Kidney epithelial cell (primary cell): ENCODE measurements at places on chromosomes 2 and 18.

DNA sequence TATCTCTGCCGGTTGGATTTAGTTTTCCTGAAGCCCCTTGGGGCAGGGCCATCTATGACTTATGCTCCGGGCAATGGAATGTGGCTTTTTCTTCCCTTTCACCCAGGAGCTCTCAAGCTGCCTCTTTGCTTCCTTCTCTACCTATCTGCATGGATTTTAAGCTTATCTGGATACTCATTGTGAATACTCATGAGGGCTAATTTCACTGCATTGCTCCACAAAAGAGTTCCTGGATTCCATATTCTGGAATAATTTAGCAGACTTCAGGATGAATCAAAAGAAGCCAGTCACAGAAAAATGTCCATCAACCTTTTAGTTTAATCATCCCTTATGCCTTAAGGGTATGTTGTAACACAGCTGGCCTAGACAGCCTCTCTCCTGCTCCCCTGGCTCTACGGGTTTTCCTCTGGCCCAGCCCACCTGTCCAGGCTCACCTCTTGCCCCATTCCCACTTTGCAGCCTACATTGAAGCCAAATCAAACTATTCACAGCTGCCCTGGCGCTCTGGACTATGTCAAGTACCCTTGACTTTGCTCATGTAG is 122.8 kb upstream of the RMDN2 start:
- no peak for DNase-seq

GRCh38 chr2:225429717-225430116 is 30.2 kb downstream of the NYAP2 start:
- DNase-seq: peak; percentile 12

DNA sequence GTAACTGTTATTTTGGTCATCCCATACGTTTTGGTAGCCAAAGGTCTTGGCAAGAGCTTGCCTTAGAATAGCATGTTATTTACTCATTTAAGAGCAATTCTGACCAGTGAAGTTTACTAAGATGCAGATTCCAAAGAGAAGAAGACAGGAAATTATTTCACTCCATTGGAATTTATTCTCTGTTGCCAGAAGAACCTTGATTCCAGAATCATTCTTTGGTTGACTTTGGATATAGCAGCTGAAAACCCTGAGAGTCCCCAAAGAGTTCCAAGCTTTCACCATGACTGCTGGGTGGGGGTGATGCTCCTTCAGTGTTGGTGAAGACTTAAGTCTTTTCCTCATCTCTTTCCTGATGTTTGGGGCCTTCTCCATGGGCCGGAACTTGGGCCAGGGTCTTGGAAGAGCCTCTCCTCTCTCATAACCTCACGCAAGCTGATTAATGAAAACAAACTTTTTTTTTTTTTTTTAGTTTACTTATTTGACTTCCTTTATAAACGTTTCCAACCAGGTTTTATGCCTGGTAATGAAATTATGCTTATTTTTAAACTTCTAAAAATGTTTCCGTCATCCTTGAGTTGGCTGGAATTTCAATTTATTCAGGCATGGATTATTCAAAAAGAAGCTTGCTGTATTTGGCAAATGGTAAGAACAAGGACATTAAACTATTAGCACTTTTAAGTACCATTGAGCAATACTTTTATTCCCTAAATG is 192.0 kb downstream of the MTX2 start:
- DNase-seq: no peak

GRCh38 chr18:70423988-70424387 is 135.1 kb downstream of the SOCS6 start:
- no peak for DNase-seq

GRCh38 chr18:76545433-76546087 is 50.5 kb upstream of the ZNF516 start:
- no peak for DNase-seq

GRCh38 chr2:121377646-121378045 is 92.6 kb upstream of the TFCP2L1 start:
- peak; percentile 26 for DNase-seq

- no peak for DNase-seq
Observed at GRCh38 chr2:55567298-55567697, 47.8 kb downstream of the CFAP36 start.

- DNase-seq: peak; percentile 83
Observed at GRCh38 chr2:120791962-120792297, 56.3 kb downstream of the GLI2 start.

GRCh38 chr2:69937968-69938367 is 23.1 kb downstream of the MXD1 start:
- DNase-seq: no peak

- DNase-seq: no peak
Observed at GRCh38 chr2:219633276-219634065, 6.0 kb downstream of the SLC4A3 start.

- no peak for DNase-seq
Observed at GRCh38 chr18:27771571-27771970, 405.4 kb downstream of the CDH2 start.

GRCh38 chr2:71926876-71927756 is 220.5 kb downstream of the CYP26B1 start:
- DNase-seq: no peak

GRCh38 chr2:131093696-131094462 is 619 bp upstream of the FAM168B start:
- DNase-seq: no peak

DNA sequence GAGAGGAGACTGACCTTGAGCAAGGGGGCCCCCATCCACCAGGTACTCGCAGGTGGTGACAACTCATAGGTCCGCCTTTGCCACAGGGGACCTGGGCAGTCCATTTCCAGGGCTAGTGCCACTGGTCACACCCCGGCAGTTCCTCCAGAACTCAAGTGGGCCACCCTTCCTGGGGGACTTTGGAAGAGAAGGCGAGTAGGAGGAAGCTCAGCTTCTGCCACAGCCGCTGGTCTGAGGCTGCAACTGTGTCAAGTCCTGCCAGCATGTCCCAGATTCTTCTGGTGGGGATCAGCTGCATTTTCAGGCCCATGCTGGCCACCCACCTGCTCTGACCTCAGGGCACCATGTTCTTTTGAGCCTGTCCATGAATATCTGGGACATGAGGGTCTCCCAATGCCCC is 423.9 kb upstream of the MYT1L start:
- no peak for DNase-seq

- no peak for DNase-seq
Observed at GRCh38 chr2:172358691-172359556, 68.5 kb upstream of the ITGA6 start.

- no peak for DNase-seq
Observed at GRCh38 chr2:207663870-207664545, 38.8 kb upstream of the METTL21A start.

- DNase-seq: no peak
Observed at GRCh38 chr2:109454765-109455394, 158.9 kb downstream of the SEPTIN10 start.

GRCh38 chr2:66000901-66001300 is 434.0 kb upstream of the MEIS1 start:
- DNase-seq: no peak

DNA sequence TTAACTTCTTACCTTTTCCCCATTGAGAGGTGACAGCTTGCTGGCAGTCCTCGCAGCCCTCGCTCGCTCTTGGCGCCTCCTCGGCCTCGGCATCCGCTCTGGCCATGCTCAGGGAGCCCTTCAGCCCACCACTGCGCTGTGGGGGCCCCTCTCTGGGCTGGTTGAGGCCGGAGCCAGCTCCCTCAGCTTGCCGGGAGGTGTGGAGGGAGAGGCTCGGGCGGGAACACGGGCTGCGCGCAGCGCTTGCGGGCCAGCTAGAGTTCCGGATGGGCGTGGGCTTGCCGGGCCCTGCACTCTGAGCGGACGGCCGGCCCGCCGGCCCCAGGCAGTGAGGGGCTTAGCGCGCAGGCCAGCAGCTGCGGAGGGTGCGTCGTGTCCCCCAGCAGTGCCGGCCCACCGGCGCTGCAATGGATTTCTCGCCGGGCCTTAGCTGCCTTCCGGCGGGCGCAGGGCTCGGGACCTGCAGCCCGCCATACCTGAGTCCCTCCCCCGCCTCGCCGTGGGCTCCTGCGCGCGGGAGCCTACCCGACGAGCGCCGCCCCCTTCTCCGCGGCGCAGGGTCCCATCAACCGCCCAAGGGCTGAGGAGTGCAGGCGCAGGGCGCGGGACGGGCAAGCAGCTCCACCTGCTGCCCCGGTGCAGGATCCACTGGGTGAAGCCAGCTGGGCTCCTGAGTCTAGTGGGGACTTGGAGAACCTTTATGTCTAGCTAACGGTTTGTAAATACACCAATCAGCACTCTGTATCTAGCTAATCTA is 335.0 kb downstream of the CBLN2 start:
- DNase-seq: no peak

DNA sequence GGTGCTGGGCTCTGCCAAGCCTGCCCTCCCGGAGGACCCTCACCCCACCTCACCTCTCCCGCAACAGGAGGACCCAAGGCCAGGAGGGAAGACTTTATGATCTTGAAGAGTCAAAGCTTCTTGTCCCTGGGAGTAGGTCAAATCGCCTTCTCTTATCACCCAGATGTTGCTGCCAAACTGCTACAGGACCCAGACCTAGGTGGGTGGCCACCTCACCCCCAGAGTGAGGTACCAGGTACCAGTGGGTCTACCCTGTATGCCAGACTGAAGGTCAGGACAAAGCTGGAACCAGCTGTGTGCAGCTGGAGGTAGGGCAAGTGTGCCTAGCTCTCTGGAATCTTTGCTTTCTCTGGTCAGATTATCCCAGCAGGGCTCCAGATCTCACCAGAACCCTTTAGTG is 197.2 kb downstream of the ZFP36L2 start:
- DNase-seq: no peak

GRCh38 chr18:9400197-9400596 is 65.6 kb downstream of the TWSG1 start:
- DNase-seq: no peak

DNA sequence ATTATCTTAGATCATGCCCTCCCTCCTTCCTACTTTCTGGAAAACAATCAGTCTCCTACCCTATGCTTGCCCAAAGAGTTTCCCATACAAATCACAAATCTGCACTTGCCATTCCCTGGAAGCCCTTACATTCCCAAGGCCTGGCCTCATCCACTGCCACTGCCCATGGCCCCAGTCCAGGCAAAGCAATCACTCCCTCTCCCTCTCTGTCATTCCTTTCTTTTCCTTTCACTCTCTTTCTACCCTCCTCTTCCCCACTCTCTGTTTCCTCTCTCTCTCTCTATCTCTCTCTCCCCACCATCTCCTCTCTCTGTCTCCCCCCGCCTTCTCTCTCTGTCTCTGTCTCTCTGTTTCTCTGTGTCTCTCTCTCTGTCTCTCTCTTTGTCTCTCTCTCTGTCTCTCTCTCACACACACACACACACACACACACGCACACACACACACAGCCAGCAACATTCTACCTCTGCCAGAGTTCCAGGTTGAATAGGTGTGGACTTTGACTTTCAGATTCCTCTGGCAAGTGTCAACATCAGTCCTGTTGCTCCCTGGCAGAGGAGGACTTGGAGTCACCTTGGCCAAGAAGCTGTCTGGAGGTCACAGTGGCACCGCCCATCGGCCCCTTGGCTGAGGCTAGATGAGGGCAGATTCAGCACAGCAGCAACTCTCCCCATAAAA is 43.7 kb upstream of the NAT8 start:
- no peak for DNase-seq

DNA sequence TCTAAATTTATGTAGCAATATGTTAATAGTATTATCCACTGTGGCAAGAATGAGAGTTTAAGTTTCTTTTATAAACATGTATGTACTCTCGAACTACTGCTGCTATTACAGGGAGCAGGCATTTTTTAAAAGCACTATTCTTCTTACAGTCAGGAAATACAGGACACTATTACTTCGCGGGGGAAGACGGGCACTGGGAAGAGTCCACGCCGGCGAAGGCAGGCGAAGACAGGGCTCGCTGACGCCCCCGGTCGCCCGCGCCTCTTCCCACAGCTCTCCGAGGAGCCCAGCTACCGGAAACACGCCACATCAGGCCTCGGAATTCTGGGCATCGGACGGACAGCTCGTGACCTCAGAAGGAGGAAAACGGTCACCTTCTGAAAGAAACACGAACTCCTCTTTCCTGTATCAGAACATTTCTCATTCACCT is 90.2 kb downstream of the FAM161A start:
- peak; percentile 60 for DNase-seq

DNA sequence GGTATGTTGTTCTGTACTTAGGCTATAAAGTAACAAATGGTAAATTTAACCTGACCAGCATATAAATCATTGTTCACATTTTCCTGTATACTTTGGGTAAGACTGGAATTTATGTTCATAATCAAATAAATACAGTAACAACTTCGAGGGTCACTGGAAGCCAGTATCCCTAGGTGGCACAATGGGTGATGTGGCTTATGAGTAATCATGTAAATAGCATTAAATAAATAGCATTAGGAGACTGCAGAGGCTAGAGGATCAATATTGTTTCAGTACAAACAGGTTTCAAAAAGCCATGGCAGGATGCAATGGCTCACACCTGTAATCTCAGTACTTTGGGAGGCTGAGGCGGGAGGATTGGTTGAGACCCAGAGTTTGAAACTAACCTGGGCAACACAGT is 690.6 kb downstream of the SLC4A3 start:
- DNase-seq: no peak

GRCh38 chr2:151260573-151261230 is 961 bp downstream of the RBM43 start:
- DNase-seq: no peak

GRCh38 chr2:164722616-164723338 is 101.5 kb upstream of the GRB14 start:
- no peak for DNase-seq

GRCh38 chr2:54897420-54898310 is 152.6 kb downstream of the RTN4 start:
- DNase-seq: no peak

DNA sequence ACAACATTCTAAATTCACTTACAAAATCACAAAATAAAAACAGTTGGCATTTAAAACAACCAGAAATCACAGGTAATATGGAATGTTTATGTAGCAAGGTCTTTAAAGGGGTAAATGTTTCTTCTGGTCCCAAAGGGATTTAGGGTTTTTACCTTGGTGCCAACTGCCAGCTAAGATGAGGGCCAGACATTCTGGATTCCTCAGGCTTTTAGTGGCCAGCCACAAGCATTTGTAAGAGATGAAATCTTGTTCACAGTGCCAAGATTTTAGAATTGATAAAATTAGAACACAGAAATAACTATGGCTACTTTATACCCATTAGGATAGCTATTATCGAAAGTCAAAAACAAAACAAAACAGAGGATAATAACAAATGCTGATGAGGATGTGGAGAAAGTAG is 60.4 kb upstream of the CDKL4 start:
- DNase-seq: no peak

- peak; percentile 32 for DNase-seq
Observed at GRCh38 chr18:59070181-59070912, 69.3 kb upstream of the SEC11C start.

DNA sequence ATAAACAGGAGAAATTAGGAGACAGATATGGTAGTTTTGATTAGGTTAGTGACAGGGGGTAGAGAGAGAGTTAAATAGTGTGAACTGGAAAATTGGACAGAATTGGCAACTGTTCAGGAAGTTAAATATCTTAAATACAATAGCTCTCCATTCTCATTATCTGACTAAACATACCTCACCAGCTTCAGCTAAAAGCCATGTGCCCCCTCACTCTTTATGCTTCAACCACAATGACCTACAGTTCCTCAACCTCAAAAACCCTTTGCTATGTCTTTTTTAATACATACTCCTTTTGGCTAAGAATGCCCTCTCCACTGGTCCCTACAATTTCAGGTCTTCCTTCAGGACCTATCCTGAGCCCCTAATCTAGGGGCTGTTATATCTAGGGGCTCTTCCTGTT is 740.2 kb upstream of the ZEB2 start:
- no peak for DNase-seq

GRCh38 chr18:38792731-38793130 is 1227.1 kb upstream of the CELF4 start:
- no peak for DNase-seq

GRCh38 chr2:227415538-227416424 is 28.0 kb upstream of the SCYGR1 start:
- no peak for DNase-seq
